Germinal center (tissue), 1 donor: ENCODE measurements at places on chromosomes 7 and 10.

DNA sequence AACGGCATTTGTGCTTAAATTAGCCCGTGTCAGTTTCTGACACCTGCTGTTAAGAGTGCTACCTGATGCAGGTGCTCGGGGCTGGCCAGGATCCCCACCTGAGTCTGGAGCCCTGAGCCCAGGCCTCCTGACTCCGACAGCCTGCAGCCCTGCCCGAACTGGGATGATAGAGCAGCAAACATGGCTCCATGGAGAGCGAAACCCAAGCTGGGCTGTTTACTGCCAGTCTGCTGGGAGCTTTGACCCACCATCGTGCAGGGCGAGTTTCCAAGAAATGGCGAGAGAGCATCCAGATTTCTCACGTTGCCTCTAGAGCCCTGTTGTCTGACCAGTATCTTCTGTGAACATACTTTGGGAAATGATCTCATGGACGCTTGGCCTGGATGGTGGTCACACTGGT, 66.2 kb downstream of the MGMT start:
- DNase-seq = no peak

GRCh38 chr7:4882169-4883032, 1.1 kb downstream of the RADIL start:
- DNase-seq = no peak

- no peak for DNase-seq
Observed at GRCh38 chr10:29541422-29542210, 93.2 kb downstream of the SVIL start.

DNA sequence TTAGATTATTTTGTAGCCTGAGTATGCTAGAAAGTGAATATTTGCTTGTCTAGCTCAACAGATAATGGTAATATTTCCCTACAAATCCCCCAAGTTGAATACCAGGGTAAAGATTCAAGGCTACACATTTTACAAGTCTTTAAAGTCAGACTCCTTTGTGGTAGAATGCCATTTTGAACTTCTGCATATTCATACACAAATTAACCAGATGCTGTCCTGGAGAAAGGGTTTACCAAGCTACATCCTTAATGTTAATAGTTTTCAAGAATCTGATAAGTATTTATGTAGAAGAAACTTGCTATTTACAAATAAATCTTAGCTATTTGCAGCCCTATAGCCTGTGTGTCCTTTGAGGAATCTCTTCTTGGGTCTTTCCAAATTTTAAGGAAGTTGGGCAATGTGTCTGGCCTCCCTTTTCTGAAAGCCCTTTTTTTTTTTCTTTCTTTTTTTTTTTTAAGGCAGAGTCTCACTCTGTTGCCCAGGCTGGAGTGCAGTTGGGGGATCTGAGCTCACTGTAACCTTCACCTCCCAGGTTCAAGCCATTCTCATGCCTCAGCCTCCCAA, 82.6 kb downstream of the CPEB3 start:
- no peak for DNase-seq

- DNase-seq = no peak
Observed at GRCh38 chr10:52170776-52171175, 143.3 kb upstream of the DKK1 start.

DNA sequence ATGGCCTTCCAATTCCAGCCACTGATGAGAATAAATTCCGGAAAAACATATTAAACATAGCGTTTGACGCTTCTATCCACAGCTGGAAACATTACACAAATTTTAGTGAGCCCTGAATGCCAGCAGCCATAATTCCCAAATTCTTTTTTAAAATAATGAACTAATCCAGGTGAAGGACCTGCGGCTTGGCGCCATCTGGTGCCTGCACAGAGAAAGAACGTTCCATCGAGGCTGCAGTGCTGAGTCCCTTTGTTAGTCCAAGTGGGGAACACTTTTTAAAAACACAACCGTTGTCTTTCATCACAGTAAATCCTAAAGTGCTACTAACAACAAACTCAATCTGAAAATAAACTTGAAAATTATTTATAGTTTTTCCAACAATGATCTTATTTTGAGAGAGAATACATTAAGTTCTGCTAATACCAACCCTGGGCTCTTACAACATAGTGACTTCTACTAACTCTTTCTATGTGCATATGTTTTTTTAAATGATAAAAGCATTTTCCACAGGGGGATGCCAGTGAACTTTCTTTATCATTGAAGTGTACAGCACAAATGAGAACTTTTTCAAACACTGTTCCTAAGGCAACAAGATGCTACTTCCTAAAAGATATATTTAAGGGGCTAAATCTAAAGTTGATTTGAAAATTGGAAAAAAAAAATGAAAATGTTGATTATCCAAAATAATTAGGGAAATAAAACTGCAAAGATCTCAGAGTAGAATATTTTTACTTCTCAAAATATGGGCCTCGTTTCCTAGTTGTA, 166.9 kb upstream of the RNF32 start:
- peak; percentile 17 for DNase-seq

DNA sequence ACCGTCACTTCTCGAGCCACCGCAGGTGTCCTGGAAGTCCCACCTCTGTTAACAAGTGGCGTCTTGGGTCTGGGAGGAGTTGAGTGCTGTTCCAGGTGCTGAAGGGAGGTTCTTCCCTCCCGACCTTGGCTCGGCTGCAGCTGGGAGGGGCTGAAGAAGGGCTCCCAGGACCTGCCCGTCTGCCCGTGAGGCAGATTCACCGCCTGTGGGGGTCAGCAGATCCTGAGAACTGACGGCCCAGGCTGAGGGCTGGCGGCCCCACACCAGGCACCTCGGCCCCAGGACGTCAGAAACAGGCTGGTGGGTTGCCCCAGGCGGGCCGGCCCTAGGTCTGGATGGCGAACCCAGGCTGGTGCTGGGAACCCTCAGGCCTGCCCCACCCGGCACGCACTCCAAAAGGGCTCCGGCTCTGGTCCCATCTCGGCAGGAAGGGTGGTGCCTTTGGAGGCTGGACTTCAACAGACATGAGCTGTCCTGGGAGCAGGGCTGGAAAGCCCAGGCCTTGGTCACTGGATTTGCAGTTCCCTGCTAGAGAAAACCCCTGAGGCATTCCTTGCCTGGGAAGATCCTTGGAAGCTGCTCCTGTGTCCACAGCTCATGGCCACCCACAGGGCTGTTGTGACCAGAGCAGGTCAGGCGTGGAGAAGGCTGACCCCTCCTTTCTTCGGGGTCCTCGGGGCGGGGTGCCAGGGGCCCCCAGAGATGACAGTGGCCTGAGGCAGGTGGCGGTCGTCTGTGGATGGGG, 42.6 kb upstream of the CFAP46 start:
- DNase-seq = no peak

DNA sequence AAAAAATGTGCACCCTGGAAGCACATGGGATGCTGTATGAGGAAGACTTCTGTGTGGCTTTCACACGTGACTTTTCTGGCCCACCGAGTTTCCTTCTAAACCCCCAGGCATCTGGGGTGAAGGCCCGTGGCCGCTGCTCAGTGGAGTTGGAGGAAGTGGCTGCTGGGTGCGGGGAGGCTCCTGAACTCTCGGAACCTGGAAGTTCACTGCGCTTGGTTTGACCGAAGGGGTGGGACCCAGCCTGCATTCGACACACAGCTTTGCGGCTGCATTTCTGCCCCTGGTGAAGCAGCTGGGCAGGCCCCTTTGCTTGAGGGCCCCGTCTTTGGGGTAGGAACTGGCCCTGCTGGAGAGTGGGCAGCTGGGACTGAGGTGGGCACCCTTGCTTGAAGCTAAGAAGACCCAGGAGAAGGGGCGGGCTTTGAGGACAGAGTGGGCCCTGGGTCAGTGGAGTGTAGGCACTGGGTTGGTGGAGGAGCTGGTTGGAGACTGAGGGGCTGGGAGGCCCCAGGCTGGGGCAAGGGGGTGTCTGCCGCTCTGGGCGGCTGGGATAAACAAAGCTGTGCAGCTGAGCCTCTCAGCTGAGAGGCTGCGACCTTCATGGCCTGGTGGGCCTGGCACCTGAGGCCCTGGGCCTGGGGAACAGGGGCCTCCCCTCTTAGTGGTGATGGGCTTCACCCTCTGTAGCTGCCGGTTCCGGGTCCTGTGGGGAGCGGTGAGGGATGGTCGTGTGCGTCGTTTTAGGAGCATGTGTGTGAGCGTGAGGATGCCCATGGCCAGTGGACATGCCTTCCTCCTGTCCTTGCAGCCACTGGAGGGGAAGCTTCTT, 78.0 kb downstream of the INPP5A start:
- DNase-seq = no peak

- DNase-seq = no peak
Observed at GRCh38 chr10:71187600-71187999, 24.8 kb upstream of the UNC5B start.

DNA sequence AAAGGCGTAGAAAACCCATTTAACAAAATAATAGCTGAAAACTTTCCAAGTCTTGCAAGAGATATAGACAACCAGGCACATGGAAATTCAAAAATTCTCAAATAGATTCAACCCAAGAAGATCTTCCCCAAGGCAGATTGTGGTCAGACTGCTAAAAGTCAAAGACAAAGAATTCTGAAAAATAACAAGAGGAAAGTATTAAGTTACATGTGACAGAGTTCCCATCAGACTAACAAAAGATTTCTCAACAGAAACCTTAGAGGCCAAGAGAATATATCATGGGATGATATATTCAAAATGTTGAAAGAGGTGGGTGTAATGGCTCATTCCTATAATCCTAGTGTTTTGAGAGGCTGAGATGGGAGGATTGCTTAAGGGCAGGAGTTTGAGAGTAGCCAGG, 59.8 kb downstream of the TMEM178B start:
- DNase-seq = no peak

DNA sequence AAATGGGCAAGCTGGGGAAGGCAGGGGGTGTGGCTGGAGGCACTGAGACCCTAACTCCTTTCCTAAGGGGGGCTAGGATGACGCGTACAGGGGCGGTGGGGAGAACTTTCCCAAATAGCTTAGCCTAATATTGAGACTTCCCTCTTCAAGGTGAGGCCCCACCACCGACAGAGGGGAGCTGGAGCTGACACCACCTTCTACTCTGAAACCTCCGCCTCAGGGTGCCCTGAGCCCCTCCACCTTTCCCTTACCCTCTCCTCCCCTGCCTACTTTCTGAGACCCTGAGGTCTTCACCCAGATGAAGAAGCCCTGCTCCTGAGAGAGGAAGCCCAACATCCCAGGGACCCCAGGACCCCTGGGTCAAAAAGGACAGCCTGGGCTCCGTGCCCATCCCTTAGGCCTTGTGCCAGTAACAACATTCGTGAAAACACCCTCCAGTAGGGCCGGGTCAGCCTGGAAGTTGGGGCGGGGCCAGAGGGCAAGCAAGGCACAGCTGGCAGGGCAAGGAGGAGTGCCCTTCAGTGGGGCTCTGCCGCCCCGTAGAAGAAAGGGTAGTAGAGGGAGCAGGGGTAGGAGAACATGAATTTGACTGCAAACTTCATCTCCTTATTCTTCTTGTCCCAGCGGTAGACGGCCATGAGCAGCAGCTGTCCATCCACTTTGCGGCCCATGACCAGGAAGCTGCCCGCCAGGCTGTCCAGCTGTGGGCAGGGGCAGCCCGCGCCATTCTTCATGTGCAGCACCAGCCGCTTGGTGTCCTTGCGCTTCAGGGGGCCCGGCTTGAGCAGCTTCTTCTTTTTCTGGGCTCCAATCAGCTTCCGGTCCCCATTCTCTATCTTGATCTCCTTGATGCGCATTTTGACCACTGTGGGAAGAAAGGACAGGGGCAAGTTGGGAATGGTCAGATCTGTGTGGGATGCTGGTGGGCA, 4.5 kb downstream of the SFRP5 start:
- DNase-seq = no peak

- no peak for DNase-seq
Observed at GRCh38 chr10:5951721-5952407, 25.5 kb downstream of the IL15RA start.

DNA sequence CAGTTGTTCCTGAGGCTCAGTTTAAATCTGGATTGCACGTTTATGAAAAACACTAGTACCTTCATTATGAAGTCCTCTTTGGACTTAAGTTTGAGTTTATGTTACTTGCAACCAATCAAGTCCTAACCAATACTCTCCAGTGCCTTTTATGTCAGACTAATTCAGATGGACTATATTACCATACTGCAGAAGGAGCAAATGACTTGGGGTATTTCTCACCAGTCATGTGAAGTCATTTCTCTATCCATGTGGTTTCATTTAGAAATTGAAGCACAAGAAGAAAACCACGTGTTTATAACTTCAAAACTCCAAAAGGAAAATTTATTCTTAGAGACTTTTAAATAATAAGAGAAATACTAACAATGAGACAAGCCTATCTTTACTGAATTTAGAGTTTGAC, 201.6 kb downstream of the MBL2 start:
- no peak for DNase-seq

GRCh38 chr7:130219871-130220270, 12.2 kb downstream of the SSMEM1 start:
- no peak for DNase-seq

DNA sequence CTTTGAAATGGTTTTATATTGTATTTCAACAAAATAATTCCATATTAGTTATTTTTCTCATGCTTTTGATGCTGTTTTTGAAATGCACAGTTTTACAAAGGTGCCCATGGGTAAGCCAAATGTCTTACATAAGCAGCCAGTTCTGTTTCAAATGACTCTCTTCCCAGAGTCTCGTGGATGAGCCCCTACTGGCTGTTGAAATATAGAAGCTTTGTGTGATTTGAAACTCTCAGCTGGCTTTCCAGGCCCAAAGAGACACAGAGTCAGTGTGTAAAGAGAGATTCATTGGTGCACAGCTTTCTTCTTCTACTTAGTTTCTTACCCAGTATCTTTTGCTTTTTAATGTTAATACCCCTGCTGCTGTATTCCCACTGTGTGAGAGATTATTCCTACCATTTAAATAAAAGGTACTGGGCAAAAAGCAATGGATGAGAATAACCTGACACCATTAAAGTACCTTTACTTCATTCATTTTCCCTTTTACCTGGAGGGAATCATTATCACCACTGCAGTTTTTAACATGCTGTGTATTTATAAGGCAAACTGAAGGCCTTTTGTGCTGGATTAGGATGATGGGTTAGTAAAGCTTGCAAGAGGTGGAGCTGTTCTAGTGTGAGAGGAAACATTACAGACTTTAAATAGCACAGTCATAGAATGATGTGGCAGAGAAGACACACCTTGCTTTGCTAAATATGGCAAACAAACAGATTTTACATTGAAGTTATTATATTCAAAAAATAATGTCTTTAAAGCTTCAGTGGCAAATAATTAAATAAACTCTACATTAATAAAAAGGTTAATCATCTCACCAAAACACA, 415.1 kb downstream of the THSD7A start:
- DNase-seq = no peak

GRCh38 chr7:5211730-5212482, 21.9 kb downstream of the WIPI2 start:
- no peak for DNase-seq

- no peak for DNase-seq
Observed at GRCh38 chr10:75379212-75379724, 22.3 kb downstream of the ZNF503 start.

GRCh38 chr10:25604591-25604990, 329.4 kb upstream of the MYO3A start:
- no peak for DNase-seq

GRCh38 chr10:81179805-81180452, 642.2 kb downstream of the SH2D4B start:
- DNase-seq = no peak
